ENCODE measurements at places on chromosomes 4 and X.

DNA sequence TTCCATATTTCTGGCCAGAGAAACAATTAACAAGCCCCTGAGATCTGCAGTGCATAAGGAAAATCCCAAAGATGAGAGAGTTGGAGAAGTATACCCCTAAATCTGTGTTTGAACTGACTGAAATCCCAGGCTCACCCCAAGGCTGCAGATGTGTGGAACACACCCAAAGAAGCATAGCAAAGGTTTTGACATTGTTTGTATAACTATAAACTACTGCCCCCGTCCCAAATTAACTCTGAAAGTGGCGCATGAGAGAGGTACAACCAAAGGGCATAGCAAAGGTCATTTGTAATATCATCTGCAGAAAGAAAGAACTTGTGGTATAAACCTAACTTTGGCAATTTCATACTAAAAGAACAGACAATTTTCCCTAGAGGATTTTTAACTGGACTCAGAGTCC is 157.9 kb downstream of the DCAF12L1 start:
- no peak for DNase-seq

DNA sequence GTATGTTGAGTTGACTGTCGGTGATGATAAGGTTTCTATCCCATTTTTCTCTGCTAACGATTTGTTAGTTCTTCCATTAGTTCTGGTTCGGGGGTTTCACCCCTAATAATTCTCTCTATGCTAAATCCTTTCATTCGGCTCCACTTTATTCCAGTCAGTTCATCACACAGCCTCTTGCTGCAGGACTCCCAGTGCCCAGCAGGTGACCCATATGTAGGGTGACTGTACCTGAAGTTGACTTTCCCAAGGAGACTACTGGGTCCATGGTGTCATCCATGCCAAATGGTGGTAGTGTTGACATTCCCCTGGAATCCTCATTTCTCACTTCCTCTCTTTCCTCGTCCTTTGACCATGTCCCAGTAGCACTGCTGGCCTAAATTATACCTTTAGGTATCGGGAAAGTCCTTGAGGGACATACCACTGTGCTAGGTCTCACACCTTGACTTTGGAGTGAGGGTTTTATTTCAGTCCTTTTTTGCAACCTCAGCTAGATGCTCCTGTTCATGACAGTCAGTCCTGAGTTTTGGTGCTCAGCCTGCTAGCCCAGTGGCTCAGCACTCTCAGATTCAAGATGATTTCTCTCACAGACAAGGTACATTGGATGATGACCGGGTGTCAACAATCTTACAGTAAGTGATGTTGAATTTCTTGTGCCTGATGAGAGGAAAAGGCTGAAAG is 105.1 kb upstream of the ARHGAP24 start:
- no peak for DNase-seq

GRCh38 chr4:56302760-56303159 is 84.5 kb downstream of the AASDH start:
- no peak for DNase-seq

- no peak for DNase-seq
Observed at GRCh38 chrX:117972711-117973109, 143.9 kb downstream of the KLHL13 start.

DNA sequence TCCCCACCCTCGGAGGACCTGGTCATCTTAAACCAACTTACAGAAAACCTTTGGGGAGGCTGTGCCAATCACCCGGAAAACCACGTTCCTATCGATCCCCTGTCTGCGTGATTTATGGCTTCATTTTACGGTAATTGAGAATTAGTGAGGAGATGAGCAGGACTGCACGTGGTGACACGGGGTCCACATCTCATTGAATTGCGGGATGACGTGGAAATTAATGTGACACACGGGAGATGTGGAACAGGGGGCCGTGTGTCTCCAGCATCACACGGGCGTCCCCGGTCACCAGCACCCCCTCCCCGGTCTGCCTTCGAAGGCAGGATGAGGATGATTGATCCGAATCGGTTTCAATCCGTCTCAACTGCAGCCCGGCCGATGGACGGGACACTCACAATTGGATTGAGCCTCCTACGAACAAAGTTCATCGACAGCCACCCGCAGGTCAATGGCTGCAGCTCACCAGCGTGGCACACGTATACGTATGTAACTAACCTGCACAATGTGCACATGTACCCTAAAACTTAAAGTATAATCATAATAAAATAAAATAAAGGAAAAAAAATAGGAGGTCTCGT is 160.3 kb downstream of the SHOX start:
- DNase-seq, result no peak

DNA sequence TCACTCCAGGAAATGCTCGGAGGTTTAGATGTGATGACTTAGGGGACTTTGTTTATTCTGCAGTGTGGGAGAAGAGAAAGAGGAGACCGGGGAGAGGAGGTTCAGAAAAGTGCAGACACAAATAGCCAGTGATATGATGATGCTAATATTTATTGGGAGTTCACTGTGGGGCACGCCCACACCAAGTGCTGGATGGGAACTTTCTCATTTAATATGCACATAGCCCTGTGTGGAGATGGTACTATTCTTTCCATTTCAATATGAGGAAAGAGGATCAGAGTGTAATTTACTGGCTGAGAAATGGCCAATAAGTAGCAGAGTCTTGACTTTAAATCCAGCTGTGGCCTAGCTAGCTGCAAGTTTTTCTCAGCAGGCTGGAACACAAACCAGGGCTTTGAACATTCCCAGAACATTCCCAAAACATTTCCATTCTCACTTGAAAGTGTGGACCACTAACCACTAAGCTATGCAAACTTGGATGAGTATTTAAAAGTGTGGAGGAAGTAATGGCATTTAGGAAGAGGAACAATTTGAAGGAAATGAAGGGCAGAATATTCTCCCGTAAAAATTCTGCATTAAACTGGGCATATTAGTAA is 231.7 kb downstream of the HS3ST1 start:
- no peak for DNase-seq

- no peak for DNase-seq
Observed at GRCh38 chr4:112819729-112820128, 182.8 kb downstream of the LARP7 start.

DNA sequence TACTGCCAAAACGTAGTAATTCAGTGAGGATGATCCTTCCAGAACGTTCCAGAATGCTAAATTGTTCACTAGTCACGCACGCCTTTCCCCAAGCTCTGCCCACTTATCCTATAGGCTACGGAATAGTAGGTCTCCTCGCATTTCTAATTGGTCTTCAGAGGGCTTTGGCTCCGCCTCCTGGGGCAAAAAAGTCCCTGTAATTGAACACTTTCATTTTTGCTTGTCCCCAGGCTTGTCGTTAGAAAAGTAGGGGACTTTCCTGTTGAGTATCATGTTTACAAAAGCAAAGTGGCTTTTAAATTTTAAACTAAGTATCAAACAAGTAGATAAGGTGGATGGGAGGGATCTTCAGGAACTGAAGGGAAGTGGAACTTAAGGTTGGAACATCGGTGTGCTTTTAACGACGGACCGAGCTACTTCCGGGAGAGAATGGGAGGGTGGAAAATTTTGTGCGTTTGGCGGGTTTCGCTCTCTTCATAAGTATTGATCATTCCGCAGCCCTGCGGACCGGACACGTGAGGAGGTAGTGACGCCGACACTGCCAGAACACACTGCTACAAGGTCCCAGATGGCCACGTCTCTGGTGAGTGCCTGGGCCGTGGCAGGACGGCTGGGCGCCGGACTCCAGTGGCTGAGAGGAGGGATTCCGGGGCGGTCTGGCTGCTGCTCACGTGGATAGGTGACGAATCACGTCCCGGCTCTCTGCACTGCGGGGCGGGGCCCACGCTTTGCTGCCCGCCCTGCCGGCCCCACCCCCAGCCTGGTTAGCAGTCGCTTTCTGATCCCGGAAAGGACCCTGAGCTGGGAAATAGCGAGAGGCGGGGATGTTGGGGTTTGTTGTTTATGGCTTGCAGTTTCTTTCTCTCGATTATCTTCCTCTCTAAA is at the start of gene NXT2:
NXT2 (plus strand) TSS at position 406 of the 885 bp plus-strand sequence; CDS start at position 569, 163 bp downstream.
- DNase-seq, result peak; percentile 12

- no peak for DNase-seq
Observed at GRCh38 chr4:555566-556275, 20.4 kb downstream of the TMEM271 start.

DNA sequence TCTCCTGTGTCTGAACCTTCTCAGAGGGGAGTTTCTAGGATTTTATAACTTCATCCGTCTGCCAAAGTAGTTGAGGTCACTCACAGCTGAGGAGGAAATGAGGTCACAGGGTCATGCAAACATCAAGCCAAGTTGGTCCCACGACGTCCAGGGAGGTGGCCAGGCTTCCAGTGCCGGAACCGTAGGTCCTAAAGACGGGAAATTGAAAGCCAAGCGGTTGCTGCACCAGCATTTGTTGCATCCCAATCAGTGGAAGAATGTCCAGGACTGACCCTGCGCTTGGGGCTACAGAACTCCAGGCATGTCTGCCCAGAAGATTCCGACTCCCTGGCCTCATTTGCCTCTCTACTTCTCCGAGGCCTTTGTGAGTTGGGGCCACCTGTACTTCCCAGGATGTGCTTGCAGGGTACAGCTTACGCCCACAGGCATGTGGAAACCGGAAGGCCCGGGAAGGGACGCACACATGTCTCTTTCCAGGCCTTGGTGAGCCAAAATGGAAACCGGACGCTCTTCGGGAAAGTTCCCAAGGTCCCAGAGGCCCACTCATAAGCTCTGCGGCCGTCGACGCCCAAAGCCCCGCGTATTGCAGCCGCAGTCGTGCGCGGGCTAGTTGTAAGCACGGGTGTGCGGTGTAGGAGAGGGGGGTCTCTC is 9.3 kb downstream of the PRDM8 start:
- DNase-seq, result no peak

DNA sequence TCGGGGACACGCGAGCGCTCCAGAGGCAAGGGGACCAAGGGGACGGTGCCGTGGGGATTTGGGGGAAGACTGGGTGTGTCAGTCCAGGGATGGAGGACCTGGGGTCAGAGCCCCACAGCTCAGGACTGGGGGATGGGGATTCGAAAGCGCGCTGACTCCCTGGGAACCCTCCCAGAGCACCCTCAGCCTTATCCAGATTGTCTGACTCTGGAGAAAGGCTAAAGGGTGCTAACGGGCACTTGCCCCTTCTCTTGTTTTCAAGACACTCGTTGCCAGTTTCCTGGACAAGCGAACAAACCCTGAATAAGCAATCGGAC is 1.1 kb downstream of the DOCK11 start:
- no peak for DNase-seq

Data from cortex of kidney (tissue), 1 donor.